Stimulated activated CD4-positive, alpha-beta T cell treated with anti-CD3 and anti-CD28 coated beads, Interleukin-1b, Interleukin-23, amount 100 ng/mL, for 48 hours (primary cell): ENCODE measurements at places on chromosomes 1 and 21.

DNA sequence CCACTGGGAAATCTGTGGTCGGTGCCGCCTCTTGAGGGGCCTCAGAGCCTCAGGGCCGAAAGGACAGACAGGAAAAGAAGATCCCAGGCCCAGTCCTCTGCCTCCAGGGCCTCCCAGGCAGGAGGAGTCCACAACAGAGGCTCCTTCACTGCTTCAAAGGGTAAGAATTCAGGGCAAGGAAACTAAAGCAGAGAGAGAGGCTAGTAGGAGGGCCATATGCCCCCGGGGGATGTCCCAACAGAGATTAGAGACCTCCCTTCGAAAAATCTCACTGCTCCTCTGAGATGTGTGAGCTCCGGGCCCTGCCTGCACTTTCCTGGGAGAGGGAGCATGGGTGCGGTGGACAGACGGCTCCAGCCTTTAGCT is 465.9 kb downstream of the NPHP4 start:
- no peak for DNase-seq

DNA sequence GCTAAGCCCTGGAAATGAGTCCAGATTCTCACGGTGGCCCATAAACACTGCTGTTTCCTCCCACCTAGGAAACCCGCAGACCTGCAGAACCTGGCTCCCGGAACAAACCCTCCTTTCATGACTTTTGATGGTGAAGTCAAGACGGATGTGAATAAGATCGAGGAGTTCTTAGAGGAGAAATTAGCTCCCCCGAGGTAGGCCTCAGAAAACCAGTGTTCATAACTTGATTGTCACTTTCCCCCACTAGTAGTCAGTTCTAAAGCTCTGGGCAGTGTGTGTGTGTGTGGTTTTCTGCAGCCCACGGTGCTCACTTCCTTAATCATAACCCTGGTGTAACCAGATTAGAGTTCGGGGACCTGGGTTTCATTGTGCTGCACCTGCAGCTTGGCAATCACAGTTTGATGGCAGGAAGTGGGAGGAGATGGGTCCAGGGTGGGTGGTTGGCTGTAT is 39.1 kb downstream of the CLIC6 start:
- peak; percentile 74 for DNase-seq

DNA sequence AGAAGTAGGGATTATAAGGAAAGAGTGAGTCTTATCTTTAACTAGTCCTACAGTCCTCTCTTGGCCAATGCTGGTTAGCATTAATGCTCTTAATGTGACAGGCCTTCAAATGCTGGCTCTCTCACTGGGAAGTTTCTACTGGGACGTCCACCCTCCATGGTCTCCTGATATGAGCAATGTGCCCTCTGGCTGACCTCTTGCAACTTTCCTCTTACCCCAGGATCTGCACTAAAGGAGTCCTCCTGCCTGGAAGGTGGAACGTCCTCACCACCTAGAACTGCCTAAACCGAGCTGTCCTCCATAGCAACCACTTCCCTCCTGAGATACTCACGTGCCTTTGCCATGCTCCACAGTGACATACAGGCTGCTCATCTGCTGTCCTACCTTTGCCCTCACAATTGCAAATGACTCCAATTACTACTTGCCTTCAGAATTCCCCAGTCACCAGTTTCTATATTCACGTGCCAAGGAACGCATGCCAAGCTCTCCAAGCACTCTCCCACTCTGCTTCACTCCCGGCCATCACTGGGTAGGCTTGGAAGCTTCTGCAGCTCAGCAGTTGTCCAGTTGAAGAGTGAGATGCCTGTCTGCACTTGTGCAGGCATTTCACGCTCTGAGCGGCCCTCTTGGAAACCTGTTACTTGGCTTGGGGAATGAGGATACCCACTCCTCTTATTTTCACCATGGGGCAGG is 404.7 kb downstream of the RRAGC start:
- DNase-seq: no peak

DNA sequence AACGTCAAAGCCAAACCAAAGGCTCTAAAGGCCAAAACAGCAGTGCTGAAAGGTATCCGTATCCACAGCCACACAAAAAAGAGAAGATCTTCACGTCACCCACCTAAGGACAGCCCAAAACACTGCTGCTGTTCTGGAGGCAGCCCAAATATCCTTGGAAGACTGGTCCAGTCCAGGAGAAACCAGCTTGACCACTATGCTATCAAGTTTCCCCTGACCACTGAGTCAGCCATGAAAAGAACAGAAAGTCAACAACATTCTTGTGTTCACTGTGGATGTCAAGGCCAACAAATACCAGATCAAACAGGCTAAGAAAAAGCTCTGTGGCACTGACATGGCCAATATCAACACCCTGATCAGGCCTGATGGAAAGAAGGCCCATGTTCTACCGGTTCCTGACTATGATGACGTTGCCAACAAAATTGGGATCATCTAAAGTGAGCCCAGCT is 32.1 kb downstream of the ARID4B start:
- no peak for DNase-seq

DNA sequence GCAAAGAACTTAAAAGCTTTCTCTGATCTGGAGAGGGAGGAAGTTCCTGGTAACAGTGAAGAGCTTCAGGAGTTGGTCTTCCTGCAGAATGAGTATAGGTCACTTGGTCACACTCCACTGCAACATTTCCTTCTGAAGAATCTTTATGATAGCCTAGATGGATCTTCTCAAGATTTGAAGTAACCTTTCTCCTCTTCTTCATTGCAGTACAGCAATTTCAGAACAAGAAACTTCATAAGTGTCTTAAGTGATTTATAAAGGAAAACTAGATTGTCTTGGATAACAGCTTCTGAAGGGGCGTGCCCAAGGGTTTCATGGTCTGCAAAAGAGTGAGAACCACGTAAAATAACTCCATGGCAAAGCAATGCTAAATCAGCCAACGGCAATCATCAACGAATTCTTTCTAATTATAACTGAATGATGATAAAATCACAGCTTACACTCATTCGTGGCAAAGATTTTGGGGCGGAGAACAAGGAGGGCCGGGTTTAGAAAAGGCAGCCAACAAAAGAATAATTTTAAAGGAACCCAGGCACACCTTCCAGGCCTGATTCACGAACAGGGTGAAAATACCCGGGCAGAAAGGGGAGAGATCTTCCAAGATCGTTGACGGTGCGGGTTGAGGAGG is 53.9 kb upstream of the ASPM start:
- no peak for DNase-seq

GRCh38 chr1:228725178-228725577 is 10.1 kb upstream of the RHOU start:
- DNase-seq: no peak

GRCh38 chr1:26297791-26298124 is 8.7 kb downstream of the UBXN11 start:
- DNase-seq: no peak

DNA sequence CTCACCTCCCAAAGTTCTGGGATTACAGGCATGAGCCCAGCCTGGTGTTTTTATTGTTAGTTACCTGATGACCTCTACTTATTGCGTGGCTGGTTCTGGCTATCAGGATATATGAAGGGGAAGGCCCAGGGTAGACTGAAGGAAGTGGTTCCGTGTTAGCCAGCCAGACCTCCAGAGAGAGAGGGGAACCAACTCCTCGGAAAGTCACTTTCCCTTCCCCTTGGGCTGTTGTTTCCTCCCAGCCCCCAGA is 2.5 kb upstream of the RCSD1 start:
- no peak for DNase-seq

GRCh38 chr1:226606311-226607267 is 58.0 kb downstream of the STUM start:
- no peak for DNase-seq

- peak; percentile 80 for DNase-seq
These were observed 449 bp upstream of the RCAN3 start for GRCh38 chr1:24502065-24502708.

GRCh38 chr1:101250656-101251272 is 13.9 kb downstream of the S1PR1 start:
- DNase-seq: no peak

DNA sequence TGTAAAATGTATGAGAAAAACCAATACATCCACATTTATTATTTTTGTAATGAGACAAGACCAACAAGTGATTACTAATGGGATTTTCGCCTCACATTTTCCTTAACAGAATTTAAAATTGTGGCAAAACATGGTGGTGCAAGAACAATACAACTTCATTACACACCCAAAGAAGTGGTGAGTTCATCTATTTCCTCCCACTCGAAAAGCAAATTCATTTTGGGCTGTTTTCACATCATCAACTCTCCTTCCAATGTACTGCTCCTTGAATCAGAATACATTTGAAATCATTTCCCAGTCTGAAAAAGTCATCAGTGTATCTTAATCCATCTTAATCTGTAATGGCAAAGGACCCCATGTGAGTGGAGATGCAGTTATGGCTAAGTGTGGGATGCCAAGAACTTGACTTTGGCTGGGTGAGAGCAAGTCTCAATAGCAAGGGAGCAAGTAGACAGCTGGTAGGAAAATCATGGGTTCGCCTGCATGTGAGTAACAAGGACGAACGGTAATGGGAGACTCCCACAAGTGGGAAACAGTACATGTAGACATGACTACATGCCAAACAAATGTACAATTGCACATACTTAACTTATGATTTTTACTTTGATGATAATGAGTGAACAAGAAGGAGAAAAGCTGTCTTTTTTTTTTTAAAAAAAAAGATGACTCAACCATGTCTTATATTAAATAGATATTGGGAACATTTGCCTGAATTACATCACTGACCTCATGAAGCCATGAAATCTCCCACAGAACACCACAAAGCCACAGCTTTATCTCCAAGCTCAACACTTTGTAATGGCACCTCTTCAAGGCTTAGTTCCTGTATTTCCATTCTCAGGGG is 46.0 kb downstream of the RUNX1 start:
- DNase-seq: no peak

GRCh38 chr1:195584870-195585624 is 1023.2 kb downstream of the KCNT2 start:
- DNase-seq: no peak

DNA sequence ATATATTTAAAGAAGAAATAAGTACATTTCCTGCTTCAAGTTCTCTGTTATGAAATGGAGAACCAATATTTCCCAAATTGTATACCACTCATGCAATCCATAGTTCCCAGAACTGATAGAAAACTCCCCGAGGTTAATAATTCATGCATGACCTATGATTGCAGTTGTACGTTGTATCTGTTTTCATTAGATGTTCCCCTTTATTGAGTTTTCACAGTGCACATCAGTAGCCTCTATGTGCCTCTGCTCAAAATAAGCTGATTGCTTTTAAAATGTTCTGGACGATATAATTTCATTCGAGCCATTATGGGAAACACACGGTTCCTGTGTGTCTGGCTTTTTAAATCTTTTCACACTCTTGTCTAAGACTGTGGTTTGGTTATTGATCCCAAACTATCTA is 253.1 kb upstream of the KIAA0040 start:
- DNase-seq: no peak

DNA sequence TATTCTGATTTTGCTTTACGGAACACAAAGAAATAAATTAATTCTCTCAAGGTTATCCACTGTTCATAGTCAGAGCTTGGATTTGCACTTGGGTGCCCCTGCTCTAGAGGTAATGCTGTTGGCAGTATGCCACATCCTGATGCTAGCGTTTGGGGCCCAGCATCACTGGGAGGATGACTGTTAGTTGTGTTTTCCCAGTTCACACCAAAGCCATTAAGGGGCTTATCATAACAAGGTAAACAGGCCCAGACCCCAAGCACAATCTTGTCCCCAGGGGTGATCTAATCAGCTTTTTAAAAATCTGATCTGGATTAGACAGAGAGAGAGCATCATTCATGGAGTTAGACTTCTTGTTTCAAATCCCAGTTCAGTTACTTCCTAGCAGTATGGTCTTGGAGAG is 60.2 kb upstream of the PBX1 start:
- no peak for DNase-seq

- no peak for DNase-seq
These were observed 161.3 kb downstream of the ZNF281 start for GRCh38 chr1:200248541-200248940.

DNA sequence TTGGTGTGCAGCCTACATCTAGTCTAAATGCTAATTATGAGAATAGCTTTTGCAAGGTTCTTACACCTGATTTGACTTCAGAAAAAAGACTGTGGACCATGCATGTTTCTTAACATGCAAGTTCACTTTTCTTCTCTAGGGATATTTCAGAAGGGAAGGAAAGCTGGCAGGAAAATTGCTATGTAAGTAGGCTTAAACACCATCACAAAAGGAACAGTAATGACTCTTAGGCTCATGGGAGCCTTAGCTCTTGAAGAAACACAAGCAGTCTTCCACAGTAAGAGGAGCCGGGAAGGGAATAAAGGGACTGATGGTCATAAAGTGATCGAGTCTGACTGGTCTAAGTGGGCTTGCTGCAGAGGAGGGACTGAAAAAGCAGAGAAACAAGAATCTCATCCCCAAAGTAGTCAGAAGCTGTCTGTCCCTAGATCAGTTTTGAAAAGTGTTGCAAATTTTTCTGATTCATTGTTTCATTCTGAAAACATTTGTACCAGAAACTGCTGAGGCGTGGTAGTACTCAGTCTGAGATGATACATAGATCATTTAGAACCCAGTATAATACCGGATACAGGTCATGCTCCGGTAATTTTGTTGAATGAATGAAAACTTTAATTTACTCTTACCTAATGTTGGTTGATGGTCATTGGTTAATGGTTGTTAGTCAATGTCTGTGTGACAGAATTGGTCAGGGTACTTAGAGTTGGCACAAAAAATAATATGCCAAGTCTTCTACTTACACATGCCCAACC is 40.9 kb downstream of the SMYD2 start:
- no peak for DNase-seq

- no peak for DNase-seq
These were observed 883.5 kb upstream of the ADGRL2 start for GRCh38 chr1:80917225-80917624.

GRCh38 chr1:240455228-240455821 is 156.6 kb downstream of the GREM2 start:
- DNase-seq: no peak

DNA sequence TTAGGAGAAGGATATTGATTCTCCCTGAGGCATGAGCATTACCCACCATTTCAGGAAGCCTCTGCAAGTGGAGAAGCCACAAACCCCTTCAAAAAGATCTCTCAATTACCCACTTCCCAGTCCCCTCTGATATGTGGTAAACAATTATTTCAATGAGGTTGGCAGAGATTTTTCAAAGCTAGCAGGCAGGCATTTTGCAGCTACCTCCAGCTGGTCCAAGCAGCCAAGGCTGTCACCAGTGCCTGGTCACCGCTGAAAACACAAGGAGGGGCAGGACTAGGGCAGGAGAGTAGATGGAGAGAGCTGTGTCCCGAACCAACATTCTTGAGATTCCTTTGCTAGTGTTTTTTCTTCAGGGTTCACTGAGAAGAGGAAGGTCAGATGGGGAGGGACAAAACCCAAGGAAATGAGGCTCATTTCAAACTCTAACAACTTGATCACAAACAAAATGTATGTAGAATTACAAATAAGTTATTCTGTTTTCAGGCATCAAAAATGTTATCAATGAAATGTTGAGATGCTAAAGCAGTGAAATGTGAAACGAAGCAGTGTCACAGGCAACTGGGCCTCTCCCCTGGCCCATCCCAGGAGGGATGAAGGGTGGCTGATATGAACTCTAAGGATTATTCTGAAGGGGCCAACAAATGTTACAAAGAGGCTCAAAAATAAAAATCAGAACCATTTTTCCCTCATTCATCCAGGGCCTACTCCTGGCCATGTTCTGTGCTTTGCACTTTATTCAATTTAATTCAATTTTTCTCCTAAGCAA is 22.3 kb downstream of the APP start:
- no peak for DNase-seq

- no peak for DNase-seq
These were observed 1.2 kb upstream of the C1orf54 start for GRCh38 chr1:150271291-150271959.

- DNase-seq: no peak
These were observed 79.6 kb upstream of the AK4 start for GRCh38 chr1:65068202-65069010.

GRCh38 chr1:37828410-37829074 is 20.5 kb upstream of the YRDC start:
- DNase-seq: no peak

- no peak for DNase-seq
These were observed 17.0 kb upstream of the ATP1A1 start for GRCh38 chr1:116356067-116356466.
